Activated CD4-positive, alpha-beta T cell treated with anti-CD3 and anti-CD28 coated beads, Interleukin-2, amount 50 U/mL, for 4 hours (primary cell): ENCODE measurements at places on chromosomes 1 and 21.
A peak's percentile ranks its signal among the peaks of the same experiment; 100 is the strongest.

DNA sequence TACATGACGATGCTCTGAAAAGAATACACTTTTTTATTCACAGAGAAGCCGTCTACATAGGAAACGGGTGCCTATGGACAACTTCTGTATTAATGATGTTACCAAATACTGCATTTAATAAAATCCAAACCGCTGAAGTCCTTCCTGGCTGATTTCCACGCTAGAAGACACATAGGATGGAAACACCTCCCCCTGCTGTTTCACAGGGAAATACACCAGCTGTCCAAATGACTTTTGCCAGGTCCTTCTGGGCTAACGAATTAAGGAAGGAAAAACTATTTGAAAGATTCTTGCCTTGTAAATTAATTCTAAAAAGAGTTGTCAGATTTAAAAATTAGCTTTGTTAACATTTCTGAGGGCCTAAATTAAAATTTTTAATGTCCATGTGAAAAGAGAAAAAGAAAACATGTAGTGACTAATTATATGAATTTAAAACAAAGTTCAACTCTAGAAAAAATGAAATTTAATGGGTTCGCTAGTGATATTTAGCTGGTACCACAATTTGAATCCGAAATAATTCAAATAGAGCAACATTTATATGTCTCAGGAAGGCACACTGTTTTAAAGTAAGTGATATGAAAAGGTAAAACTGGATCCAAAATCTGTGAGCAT lies 146.0 kb downstream of the RERE start:
- DNase-seq, result peak; percentile 5

DNA sequence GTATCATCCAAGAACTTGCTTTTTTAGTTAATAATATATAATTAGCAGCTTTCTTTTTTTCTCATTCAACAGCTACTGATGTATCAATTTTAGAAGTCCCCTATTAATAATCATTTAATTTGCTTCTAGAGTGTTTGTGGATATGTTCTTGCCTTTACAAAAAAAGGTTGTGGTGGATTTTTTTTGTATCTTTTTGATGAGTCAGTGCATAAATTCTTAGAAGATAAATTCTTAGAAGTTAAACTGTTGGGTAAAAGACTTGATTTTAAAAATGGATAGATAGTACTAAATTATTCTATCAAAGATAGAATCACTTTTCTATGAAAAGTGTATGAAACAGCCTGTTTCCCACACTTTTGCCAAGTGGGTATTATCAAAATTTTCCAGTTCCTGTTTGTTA lies 11.9 kb downstream of the FGGY start:
- no peak for DNase-seq

DNA sequence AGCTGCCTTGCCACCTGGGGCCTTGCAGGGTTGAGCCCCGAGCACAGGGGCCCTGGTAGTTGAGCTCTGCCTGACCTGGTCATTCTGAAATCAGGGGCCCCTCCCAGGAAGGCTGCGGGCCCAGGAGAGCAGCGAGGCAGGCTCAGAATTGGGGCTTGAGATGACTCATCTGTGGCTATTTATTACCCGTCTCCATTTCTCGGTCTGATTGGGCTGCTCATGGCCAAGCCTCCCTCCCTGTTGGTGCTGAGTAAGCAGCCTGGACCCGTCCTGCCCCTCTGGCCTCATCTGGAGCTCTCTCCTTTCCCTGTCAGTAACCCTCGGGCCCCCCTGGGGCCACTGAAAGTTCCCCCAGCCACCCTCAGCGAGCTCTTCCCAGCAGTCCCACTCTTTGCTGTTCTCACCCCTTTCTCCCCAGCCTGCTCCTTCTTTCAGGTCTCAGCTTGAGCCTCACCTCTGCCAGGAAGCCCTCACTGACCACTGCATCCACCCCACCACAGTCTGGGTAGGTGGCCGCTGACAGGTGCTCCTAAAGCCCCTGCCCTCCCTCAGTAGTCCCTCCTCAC lies 11.0 kb upstream of the TNFRSF8 start:
- no peak for DNase-seq

DNA sequence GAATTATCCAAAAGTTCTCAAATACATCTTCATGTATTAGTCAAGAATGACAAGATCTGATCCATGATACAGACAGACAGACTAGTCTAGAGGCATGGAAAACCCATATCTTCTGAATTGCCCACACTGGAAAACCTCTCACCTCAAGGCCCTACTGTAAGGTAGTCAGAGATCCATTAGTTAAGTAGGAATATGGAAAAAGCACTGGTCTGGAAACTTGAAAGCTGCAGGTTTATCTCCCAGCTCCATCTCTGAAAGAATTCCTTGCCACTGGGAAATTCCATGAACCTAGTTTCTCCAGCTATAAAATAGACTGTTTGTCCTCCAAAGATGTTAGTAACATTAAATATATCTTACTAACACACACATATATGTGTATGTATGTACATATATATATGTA lies 169.2 kb downstream of the AKT3 start:
- DNase-seq, result no peak

- DNase-seq, result no peak
Measured at GRCh38 chr21:42079008-42079938, 8.2 kb downstream of the UMODL1 start.

DNA sequence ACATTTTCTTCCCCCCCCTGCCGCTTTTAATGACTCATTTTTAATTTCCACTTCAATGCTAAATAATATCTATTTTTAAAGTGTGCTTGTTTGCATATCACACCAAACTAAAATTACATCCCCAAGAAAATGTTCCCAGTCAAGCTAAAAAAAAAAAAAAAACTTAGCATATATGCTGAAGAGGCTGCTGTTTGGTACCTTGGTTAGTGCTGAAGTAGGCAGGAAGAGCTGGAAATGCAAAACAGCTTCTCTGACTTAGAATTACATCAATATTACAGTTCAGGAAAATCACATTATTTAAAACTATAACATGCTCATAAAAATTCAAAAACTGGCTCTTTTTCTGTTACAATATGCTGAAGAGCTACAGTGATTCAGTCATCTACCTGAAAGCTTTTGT lies 372.3 kb downstream of the SMYD3 start:
- no peak for DNase-seq

DNA sequence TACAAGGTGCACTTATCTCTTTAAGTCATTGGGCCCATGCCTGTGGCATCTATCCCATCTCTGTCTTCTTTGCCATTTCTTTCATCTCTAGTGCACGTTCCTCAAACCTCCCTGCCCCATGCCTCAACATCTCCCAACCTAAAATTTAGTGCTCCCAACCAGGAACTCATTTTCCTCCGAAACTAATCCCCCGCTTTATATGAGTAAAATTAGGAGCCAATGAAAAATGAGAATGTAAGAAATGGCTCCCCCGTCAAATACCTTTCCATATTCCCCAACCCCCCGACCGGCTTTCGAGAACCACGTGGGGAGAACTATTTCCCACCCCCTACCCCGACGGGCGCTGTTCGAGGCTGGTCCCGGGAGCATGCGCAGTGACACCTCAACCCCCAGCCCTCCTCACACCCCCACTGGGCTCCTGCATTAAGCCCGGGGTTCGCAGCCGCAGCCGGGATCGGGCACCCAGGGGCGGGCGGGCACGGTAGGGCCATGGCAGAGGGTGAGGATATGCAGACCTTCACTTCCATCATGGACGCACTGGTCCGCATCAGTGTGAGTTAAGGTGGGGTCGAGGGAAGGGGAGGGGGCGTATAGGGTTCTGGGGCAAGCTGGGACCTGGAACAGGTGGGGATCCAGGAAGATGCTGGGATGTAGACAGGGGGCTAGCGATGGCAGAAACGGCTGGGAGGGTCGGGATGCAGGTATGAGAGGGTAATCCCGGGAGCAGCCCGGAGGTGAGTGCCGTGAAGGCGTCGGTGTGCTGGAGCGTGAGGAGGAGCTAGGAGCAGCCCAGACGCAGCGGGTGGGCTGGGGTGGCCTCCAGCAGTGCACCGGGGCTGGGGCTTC lies at the start of gene TRIM46:
Gene TRIM46 (plus strand): TSS at position 372 of the 846 bp plus-strand sequence. CDS start 118 bp downstream, at position 490.
- peak; percentile 63 for DNase-seq

GRCh38 chr1:52978045-52978444 lies 51.0 kb downstream of the SCP2 start:
- DNase-seq, result no peak

DNA sequence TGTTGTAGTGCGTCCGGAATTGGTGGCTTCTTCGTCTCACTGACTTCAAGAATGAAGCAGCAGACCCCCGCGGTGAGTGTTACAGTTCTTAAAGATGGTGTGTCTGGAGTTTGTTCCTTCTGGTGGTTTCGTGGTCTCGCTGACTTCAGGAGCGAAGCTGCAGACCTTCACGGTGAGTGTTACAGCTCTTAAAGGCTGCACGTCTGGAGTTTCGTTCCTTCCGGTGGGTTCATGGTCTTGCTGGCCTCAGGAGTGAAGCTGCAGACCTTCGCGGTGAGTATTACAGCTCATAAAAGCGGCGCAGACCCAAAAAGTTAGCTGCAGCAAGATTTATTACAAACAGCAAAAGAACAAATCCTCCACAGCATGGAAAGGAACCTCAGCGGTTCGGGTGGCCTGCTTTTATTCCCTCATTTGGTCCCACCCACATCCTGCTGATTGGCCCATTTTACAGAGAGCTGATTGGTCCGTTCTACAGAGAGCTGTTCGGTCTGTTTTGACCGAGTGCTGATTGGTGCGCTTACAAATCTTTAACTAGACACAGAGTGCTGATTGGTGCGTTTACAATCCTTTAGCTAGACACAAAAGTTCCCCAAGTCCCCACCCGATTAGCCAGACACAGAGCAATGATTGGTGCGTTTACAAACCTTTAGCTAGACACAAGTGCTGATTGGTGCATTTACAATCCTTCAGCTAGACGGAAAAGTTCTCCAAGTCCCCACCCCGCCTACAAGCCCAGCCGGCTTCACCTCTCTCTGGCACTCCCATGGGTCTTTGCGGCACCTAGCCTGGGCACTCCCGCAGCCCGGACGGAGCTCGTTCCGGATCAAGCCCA lies 49.6 kb upstream of the KRTAP19-8 start:
- no peak for DNase-seq

DNA sequence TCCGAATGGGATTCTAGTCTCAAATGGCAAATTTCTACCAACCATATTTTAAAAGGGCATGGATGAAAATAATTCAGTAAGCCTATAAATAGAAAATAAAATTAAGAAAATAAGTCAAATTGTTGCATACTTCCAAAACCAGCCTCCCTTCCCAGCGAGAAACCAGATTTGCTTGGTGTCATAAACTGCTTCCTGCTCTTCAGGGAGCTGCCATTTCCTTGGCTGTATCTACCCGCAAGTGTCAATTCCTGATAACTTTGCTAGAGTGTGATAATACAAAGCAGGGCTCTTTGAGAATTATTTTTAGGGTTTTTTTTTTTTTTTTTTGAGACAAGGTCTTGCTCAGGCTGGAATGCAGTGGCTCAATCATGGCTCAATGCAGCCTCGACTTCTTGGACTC lies 62.3 kb downstream of the S1PR1 start:
- DNase-seq, result no peak

- peak; percentile 46 for DNase-seq
Measured at GRCh38 chr1:221839782-221840395, 98.0 kb upstream of the DUSP10 start.

- no peak for DNase-seq
Measured at GRCh38 chr21:16124378-16125138, 394.8 kb downstream of the USP25 start.

DNA sequence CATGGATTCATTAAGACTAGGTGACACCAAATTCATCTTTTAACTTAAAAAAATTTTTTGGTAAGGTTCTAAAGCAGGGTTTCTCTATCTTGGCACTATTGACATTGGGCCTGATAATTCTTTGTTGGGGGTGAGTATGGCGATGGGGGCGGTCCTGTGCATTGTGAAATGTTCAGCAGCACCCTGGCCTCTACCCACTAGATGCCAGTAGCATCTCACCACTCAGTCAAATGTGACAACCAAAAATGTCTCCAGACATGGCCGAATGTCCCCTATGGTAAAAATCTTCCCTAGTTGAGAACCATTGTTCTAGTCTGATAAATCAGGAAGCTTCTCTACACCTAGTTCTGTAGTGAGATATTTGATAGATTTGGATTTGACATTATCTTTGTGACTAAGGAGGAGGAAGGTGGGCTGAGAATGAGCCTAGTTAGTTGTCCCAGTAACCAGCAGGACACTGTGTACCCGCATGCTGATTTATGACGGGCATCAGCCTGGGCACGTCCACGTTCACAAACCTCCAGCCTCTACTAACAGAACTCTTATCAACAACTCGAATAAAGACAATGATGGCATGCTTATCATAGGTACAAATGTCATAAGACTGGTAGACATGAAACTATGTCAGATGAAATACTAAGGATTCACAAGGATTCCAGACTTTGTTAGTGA lies 104.6 kb downstream of the KCND3 start:
- DNase-seq, result no peak
